Activated CD8-positive, alpha-beta T cell treated with anti-CD3 and anti-CD28 coated beads for 36 hours (primary cell): ENCODE measurements at places on chromosomes 12 and 14. TPM values are rescaled to one million over a fixed set of nuclear protein-coding genes. Genes with fewer than 3 reads are reported as not detected.

- H3K4me3 ChIP-seq = peak overlapping the region; percentile 79
- peaks cover 62% of the 10 kb centered on the region for H3K36me3 ChIP-seq
- H3K27me3 ChIP-seq = no peaks in the 10 kb centered on the region
Measured at GRCh38 chr14:64502456-64502855, 1.2 kb downstream of the ZBTB25 start.

The A2ML1 gene
- not detected for total RNA-seq

DNA sequence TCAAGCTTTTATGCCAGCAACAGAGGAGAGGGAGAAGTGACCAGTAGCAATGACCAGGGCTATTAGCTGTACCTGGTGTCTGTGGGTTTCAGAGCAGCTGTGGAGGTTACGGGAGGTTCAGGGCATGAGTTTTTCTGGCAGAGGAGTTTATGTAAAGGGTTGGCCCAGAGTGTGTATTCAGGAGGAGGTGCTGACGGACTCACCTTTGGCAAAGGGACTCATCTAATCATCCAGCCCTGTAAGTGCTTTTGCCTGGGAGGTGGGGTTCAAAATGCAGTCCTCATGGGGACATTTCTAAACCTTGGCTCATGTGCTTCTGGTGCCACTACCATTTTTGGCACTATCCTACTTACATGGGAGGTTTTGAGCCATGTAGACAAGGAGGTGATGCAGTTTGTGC lies 95.3 kb downstream of the DAD1 start:
- H3K27ac ChIP-seq = peak overlapping the region; percentile 92
- H3K4me1 ChIP-seq = peaks cover 3% of the 10 kb centered on the region
- H3K4me3 ChIP-seq = peak overlapping the region; percentile 82

DNA sequence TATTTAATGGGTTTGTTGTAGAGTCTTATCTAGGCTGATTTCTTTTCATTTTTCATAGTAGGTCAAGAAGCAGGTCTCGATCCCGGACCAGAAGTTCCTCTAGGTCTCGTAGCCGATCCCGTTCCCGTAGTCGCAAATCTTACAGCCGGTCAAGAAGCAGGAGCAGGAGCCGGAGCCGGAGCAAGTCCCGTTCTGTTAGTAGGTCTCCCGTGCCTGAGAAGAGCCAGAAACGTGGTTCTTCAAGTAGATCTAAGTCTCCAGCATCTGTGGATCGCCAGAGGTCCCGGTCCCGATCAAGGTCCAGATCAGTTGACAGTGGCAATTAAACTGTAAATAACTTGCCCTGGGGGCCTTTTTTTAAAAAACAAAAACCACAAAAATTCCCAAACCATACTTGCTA lies 4.2 kb downstream of the SRSF5 start:
- DNase-seq = no peak
- no peak overlapping the region for H3K4me3 ChIP-seq
- peaks cover 70% of the 10 kb centered on the region for H3K4me1 ChIP-seq
- H3K36me3 ChIP-seq = peaks cover 85% of the 10 kb centered on the region

DNA sequence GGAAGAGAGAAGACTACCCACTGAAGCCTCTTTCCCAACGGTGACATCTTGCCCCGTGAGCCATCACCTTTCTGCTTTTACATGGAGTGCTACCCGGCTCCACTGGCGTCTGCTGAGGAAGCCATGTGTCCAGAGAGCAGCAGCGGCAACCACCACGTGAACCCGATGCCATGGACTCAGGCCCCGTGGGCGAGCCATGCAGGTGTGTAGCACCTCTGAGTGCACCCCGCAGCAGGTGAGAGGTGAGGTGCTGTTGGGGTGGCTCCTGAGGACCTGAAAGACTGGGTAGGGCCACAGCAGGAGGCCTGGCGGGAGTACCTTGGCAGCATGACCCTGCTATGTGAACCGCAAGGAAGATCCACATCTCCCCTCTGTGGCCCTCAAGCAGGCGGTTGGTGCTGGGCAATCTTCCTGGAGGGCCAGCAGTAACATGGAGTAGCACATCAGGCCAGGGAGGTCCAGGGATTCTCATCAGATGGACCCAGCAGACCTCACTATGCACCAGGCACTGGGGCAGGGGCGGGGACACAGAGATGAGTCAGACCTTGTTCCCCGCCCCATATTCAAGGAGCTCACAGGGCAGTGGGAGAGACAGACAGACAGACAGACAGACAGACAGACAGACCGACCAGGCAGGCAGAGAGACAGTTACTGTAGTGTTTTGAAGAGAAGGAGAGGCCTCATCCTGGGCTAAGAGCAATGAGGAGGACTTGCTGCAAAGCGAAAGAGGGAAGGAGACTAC lies 129.6 kb downstream of the PAPOLA start:
- H3K27ac ChIP-seq = no peak overlapping the region
- no peaks in the 10 kb centered on the region for H3K36me3 ChIP-seq
- no peaks in the 10 kb centered on the region for H3K4me1 ChIP-seq
- H3K4me3 ChIP-seq = no peak overlapping the region

DNA sequence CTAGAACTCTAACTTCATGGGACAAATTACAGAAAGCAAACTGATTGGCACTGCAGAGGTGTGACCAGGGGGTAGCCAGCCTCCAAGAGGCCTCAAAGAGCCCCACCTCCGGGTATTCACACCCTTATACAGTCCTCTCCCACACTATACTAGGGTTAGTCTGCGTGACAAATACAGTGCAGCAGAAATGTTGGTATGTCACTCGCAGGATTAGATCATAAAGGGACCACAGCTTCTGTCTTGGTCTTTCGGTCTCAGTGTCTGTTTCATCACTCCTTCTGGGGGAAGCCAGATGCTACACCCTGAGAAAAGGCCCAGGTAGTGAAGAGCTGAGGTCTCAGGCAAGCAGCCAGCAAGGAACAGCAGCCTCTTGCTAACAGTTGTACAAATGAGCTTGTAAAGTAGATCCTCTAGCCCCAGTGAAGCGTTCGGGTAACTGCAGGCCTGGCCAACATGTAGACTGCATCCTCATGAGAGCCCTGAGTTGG lies 68.9 kb upstream of the SAV1 start:
- H3K27me3 ChIP-seq = no peaks in the 10 kb centered on the region
- H3K4me3 ChIP-seq = no peak overlapping the region
- peak overlapping the region; percentile 89 for H3K27ac ChIP-seq
- peaks cover 54% of the 10 kb centered on the region for H3K36me3 ChIP-seq

- no peaks in the 10 kb centered on the region for H3K27me3 ChIP-seq
- H3K27ac ChIP-seq = no peak overlapping the region
- no peak for DNase-seq
- no peaks in the 10 kb centered on the region for H3K36me3 ChIP-seq
- H3K4me3 ChIP-seq = no peak overlapping the region
Measured at GRCh38 chr12:63318313-63318712, 167.3 kb upstream of the AVPR1A start.

- no peak overlapping the region for H3K27ac ChIP-seq
- peaks cover 22% of the 10 kb centered on the region for H3K36me3 ChIP-seq
- H3K4me3 ChIP-seq = no peak overlapping the region
- DNase-seq = no peak
- H3K4me1 ChIP-seq = peaks cover 37% of the 10 kb centered on the region
Measured at GRCh38 chr12:71872972-71873371, 33.4 kb downstream of the TBC1D15 start.

DNA sequence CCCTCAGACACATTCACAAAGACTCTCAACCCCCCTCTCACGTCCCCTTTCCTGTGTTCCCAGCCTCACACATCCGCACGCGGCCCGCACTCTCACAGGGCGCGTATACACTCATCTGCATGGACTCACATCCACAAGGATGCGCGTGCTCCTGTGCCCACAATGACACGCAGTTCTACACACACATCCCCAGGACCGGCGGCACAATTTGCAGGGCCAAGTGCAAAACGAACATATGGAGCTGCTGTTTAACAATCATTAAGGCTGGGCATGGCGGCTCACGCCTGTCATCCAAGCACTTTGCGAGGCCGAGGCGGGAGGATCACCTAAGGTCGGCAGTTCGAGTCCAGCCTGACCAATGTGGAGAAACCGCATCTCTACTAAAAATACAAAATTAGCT lies 36.4 kb upstream of the EML1 start:
- peaks cover 30% of the 10 kb centered on the region for H3K27me3 ChIP-seq
- peaks cover 8% of the 10 kb centered on the region for H3K4me1 ChIP-seq
- no peak overlapping the region for H3K27ac ChIP-seq
- H3K4me3 ChIP-seq = no peak overlapping the region

GRCh38 chr12:76346798-76347420 lies 1.3 kb downstream of the BBS10 start:
- no peaks in the 10 kb centered on the region for H3K27me3 ChIP-seq
- H3K4me1 ChIP-seq = peaks cover 22% of the 10 kb centered on the region
- H3K27ac ChIP-seq = peak overlapping the region; percentile 92
- no peaks in the 10 kb centered on the region for H3K36me3 ChIP-seq
- peak; percentile 26 for DNase-seq

The EXOC3L4 gene
- total RNA-seq = not detected

GRCh38 chr12:4307593-4308333 lies 13.2 kb upstream of the TIGAR start:
- H3K27me3 ChIP-seq = no peaks in the 10 kb centered on the region
- H3K36me3 ChIP-seq = peaks cover 63% of the 10 kb centered on the region
- no peak for DNase-seq
- H3K4me1 ChIP-seq = no peaks in the 10 kb centered on the region
- H3K27ac ChIP-seq = peak overlapping the region; percentile 60

- DNase-seq = no peak
- peaks cover 37% of the 10 kb centered on the region for H3K36me3 ChIP-seq
- no peak overlapping the region for H3K27ac ChIP-seq
- peaks cover 5% of the 10 kb centered on the region for H3K4me1 ChIP-seq
Measured at GRCh38 chr12:26712892-26713291, 120.1 kb downstream of the ITPR2 start.

The SYT1 gene
- total RNA-seq = not detected

GRCh38 chr14:84375235-84375634 lies 1154.7 kb upstream of the FLRT2 start:
- H3K4me3 ChIP-seq = no peak overlapping the region
- DNase-seq = no peak
- no peaks in the 10 kb centered on the region for H3K27me3 ChIP-seq
- H3K4me1 ChIP-seq = no peaks in the 10 kb centered on the region

GRCh38 chr14:22509751-22510300 lies 79.2 kb downstream of the DAD1 start:
- no peak for DNase-seq
- peaks cover 34% of the 10 kb centered on the region for H3K4me1 ChIP-seq
- no peaks in the 10 kb centered on the region for H3K27me3 ChIP-seq
- H3K36me3 ChIP-seq = peaks cover 96% of the 10 kb centered on the region
- H3K4me3 ChIP-seq = peak overlapping the region; percentile 79

The SLC39A5 gene
- 0.41 TPM for total RNA-seq

DNA sequence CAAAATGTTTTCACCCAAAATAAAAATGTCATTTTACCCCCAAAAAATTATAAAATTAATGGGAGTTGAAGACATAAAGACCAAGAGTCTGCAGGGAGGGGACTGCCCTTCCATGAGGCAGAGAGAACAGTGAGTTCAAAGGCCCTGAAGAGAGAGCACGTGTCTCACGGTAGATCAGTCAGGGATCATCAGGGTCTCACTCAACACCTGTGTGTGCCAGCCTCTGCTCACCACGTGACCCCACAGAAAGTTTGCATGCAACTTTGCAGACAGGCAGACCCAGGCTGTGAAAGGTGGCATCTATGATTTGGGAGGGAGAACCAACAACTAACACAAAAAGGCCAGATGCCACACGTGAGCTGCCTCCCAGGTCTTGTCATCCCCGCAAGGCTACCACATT lies 33.1 kb downstream of the CLMN start:
- H3K4me1 ChIP-seq = no peaks in the 10 kb centered on the region
- no peak overlapping the region for H3K27ac ChIP-seq
- H3K4me3 ChIP-seq = no peak overlapping the region
- DNase-seq = no peak
- H3K27me3 ChIP-seq = peaks cover 5% of the 10 kb centered on the region
- H3K36me3 ChIP-seq = no peaks in the 10 kb centered on the region

The SMCO2 gene
- total RNA-seq = 0.32 TPM

DNA sequence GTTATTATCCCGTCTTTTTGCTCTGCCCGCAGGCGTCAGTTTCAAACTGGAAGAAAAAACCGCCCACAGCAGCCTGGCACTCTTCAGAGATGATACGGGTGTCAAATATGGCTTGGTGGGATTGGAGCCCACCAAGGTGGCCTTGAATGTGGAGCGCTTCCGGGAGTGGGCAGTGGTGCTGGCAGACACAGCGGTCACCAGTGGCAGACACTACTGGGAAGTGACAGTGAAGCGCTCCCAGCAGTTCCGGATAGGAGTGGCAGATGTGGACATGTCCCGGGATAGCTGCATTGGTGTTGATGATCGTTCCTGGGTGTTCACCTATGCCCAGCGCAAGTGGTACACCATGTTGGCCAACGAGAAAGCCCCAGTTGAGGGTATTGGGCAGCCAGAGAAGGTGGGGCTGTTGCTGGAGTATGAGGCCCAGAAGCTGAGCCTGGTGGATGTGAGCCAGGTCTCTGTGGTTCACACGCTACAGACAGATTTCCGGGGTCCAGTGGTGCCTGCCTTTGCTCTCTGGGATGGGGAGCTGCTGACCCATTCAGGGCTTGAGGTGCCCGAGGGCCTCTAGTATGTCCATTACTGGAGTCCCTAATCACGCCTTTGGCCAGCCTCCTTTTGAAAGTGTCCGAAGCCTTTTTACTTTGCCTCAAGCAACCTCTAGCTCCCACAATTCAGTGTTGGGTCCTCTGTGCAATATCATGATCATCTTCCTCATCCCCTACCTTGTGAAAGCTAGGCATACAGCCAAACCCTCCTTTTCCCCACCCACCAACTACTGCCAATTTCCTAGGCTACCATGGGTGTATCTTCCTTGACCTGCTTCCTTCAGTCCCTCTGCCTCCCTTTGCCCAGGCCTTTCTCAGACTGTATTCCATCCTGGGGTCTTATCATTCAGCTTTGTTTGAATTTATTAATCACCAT lies 891 bp downstream of the SPRYD4 start:
- no peaks in the 10 kb centered on the region for H3K27me3 ChIP-seq
- peak overlapping the region; percentile 99 for H3K4me3 ChIP-seq
- peak; percentile 15 for DNase-seq
- H3K4me1 ChIP-seq = peaks cover 36% of the 10 kb centered on the region
- H3K36me3 ChIP-seq = peaks cover 25% of the 10 kb centered on the region

DNA sequence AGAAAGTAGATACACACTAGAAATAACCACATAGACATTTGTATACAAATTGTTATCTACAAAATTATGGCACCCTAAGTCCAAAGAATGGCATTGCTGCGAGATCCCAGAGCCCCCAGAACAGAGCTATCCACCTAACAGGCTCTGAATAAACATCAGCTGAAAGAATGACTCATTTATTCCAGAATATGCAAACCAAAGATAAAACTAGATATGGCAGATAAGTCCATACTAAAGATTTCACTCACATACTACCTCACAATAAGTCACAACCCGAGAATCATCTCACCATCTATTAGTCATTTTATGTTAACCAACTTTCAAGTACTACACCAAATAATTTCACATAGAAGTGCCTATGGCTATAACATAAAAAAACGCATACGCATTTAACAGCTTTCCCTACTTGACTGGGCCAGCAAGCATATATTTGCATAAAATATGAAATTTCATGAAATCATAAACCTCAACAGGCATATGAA lies 5.6 kb downstream of the CNIH1 start:
- H3K27ac ChIP-seq = peak overlapping the region; percentile 83
- H3K4me3 ChIP-seq = peak overlapping the region; percentile 29
- DNase-seq = peak; percentile 39
- H3K4me1 ChIP-seq = peaks cover 80% of the 10 kb centered on the region
